ENCODE measurements at places on chromosomes 5 and 9.
A peak's percentile ranks its signal among the peaks of the same experiment; 100 is the strongest.

DNA sequence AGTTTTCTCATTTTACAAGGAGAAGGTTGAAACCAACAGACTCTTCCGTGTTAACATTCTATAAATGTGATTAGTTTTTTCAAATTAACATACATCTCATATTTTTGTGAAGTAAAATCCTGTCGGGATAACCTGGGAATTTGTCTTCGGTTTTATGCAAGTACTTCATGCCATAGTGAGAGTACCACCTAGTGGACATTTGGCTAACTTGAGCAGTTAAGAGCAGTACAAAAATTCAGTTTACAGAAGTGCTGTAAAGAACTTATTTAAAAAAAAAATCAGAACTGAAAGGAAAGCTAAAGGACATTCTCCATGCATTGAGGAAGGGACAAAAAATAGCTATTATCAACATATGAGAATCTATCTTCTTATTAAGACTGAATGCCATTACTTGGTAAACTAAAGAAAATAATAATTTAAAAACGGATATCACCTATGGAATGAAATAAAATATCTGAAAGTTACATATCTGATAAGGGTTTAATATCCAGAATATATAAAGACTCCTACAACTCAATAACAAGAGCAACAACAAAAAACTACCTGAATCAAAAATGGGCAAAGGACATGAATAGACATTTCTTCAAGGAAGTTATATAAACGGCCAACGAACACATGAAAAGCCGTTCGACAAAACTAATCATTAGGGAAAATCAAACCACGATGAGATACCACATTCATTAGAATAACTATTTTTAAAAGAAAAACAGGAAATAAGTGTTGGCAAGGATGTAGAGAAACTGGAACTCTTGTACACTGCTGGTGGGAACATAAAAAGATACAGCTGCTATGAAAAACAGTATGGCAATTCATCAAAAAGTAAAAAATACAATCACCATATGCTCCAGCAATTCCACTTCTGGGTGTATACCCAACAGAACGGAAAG, 117.0 kb upstream of the GNA14 start:
- no peak for DNase-seq

DNA sequence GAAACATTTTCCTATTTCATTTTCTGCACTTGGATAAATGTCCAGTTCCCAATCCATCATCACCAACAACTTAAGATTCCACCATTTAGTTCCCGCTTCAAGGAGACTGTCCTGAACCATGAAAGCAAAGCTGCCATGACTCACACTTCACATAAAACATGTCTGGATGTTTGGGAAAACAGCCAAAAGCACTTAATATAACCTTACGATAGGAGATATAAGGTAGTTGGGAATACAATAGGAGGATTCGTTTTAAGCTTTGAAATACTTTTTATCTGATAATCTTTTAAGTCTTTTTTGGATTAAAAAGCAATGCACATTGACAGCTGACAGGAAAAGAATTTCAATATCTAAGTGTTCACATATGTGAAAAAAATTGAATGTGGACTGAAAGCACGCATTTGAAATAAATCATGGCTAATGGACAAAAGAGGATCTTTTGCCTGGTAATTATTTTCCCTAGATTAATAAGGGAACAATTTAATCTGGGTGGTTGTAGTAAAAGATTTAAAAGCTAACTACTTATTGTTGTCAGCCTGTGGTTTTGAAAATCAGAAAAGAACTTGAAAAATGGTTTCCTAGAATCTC, 17.3 kb upstream of the TGFBI start:
- no peak for DNase-seq

DNA sequence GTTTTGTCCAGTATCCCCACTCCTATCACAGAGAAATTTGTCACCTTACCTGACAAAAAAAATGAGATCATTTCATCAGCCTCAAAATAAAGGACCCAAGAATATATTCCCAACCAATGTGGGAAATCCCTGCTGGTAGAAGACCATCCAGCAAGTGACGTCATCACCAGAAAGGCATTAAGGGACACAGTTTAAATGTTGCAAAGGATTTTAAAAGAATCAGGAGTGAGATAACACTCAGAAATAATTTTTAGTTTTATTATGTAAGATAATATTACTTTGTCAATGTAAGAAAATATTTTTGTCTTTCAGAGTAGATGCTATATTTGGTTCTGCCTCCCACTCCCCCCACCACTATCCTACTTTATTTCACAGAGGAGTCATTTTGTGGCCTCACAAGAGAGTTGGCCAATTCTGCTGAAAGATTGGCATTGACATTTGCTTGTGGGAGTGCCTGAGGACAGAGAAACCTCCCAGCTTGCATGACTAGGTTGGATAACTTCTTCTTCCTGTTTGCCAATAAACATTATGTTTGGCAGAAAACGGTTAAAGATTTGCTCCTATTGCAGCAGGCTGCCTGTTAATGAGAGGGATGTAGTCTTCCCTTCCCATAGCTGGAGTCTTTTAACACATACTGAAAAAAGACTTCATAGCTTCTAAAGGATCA, 288.6 kb upstream of the DAB2 start:
- no peak for DNase-seq

- no peak for DNase-seq
Measured at GRCh38 chr5:52867809-52868208, 80.1 kb downstream of the ITGA1 start.

DNA sequence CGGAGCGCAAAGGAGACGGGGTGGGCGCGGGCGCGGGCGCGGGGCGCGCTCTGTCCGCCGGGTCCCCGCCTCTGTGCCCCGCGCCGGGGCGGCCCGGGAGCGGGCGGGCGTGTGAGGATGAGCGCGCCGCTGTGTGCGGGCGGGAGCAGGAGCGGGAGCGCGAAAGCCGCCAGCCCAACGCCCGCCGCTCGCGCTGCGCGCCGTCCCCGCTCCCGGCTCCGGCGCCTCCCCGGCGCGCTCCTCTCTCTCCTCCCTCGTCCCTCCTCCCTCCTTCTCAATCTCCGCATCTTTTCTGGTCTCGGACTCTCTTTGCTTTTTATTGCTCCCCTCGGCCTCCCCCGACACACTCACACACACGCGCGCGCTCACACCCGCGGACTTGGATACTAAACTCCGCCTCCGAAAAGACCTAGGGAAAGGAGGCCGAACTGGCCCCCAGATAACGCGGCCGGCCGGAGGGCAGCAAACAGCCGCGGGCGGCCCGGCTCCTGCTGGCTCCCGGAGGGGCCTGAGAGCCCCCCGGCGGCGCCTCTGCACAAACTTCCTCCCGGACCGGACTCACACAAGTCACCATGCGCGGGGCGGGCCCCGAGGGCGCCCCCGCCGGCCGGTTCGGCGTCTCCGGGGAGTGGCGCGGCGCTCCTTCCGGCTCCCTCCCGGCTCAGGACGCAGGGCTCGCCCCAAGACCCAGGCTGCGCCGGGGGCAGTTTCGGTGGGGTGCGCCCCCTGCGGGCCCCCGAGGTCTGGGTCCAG, at the start of gene FIBCD1:
FIBCD1 (minus strand) TSS at position 596 of the 753 bp plus-strand sequence. CDS start 640 bp downstream, outside the sequence.
- peak; percentile 58 for DNase-seq

DNA sequence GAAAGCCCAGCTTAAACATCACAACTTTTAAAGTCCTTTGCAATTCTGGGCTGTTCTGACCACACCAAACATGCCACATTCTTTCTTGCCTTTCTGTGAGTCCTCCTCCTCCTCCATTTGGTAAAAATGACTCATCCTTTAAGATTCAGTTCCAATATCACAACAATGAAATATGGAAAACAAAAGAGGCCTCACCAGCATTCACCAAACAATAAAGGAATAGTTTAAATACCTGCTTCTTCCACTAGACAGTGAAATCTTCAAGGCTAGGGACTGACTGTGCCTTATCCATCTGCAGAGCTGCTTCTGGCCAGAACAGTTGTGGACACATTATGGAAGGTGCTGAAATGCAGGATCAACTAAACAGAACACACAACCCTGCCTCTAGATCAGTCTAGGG, 36.0 kb downstream of the NR6A1 start:
- DNase-seq: no peak

- DNase-seq: peak; percentile 11
Measured at GRCh38 chr9:9352877-9353481, 1259.8 kb downstream of the PTPRD start.

DNA sequence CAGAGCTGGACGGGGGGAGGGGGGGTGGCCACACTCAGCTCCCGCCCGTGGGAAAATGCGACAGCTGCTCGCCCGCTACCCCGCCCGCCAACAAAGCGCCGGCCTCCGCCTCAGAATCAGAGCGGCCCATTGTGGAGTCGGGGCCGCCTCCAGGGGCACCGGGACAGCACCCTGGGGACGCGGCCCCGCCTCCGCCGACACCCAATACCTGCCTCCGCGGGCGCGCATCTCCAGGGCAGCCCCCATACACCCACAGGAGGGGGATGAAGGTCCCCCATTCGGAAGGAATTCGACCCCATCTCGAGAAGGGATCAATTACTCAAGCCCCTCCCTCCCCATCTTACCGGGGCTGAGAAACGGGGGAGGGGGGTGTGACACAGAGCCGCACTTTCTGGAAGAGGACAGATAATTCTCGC, 1.3 kb downstream of the NOTCH1 start:
- peak; percentile 56 for DNase-seq

DNA sequence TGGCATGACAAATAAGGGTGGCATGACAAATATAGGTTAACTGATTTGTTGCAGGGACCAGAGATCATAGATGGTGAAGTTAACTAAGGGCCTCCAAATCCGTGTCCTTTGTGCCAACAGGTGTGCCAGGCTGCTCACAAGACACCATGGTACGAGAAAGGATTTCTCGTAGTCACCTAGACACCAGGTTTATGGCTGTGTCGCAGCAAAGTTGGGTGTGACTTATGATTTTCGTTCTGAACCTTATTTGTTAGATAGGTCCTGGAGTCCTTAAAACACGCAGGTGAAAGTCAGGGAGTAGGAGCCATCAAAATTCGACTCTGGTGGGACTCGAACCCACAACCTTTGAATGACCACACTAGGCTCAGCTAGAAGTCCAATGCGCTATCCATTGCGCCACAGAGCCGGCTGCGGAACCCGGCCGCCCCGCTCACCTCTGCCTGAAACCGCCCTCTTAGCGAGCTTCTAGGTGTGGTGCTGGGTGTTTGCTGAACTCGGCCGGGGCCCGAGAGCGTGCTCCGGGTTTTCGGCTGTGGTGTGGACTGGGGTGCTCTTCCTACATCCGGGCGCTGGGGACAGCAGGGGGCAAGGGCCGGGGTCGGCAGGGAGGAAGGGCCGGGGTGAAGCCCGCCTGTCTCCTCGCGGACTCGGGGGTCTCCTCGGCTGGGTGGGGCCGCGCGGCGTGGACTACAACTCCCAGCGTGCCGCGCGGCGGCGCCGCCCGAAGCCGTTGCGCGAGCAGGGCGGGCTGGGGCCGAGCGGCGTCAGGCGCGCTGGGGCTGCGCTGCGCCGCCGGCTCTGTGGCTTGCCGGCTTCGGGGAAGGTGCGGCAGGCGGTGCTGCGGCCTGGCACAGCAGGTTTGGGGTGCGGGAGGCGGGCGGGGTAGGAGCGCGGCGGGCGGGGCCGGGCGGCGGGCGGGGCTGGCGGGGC, at the start of gene SLC27A4:
SLC27A4 (plus strand) TSS at position 767 of the 930 bp plus-strand sequence. CDS start 2,606 bp downstream, outside the sequence.
- peak; percentile 83 for DNase-seq

DNA sequence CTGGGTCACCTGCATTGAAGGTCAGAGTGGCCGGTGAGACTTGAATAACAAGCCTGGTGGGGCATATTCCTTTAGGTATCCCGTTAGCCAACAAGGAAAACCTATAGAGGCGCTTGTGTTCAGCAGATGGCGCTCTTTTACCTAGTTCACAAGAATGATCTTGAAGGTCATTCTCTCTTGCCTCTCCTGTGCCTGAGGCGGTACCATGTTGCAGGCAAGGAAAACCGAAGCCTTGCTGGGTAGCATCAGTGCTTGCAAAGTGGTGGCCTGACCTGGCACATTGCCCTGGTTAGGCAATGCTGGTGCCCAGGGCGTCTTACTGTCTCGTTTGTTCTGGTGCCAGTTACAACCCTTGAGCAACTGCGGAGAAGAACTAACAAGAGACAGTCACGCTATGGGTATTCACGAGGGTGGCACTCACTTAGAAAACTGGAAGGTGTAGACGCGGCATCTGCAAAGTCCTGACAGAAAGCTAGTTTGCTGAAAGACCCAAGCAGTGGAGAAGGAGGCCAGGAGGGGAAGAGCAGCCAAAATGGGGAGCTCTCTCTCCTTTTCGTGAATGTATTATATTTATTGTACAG, 56.7 kb downstream of the AOPEP start:
- DNase-seq: peak; percentile 60

GRCh38 chr5:128763321-128763720, 202.0 kb upstream of the SLC27A6 start:
- no peak for DNase-seq

- no peak for DNase-seq
Measured at GRCh38 chr5:27810458-27810857, 772.1 kb upstream of the CDH9 start.

- no peak for DNase-seq
Measured at GRCh38 chr5:134610725-134611124, 21.9 kb downstream of the SAR1B start.

- no peak for DNase-seq
Measured at GRCh38 chr5:14809369-14810155, 62.0 kb downstream of the ANKH start.

GRCh38 chr5:66633754-66634153, 37.6 kb downstream of the MAST4 start:
- DNase-seq: peak; percentile 18

GRCh38 chr9:112278152-112278551, 55.3 kb downstream of the PTBP3 start:
- DNase-seq: no peak

- no peak for DNase-seq
Measured at GRCh38 chr5:18333841-18334240, 699.6 kb downstream of the TAF11L14 start.

DNA sequence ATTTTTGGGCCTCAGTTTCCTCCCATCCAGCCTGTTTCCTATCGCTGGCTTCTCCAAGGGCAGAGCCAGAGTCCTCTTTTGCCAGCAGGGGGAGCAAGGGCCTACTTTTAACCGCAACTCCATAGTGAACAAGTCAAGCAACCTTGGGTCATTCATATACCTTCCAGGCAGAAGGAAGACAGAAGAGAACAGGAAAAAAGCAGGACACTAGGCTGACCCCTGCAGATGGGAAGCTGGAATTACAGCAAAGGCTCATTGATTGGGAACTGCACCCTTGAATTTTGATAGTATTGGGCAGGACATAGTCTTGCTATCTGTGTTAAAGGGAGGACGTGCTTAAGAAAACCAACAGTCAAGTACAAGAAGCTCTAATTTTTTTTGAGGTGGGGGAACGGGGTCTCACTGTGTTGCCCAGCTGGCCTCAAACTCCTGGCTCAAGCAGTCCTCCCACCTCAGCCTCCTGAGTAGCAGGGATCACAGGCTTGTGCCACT, 30.1 kb downstream of the QRFP start:
- DNase-seq: peak; percentile 81

DNA sequence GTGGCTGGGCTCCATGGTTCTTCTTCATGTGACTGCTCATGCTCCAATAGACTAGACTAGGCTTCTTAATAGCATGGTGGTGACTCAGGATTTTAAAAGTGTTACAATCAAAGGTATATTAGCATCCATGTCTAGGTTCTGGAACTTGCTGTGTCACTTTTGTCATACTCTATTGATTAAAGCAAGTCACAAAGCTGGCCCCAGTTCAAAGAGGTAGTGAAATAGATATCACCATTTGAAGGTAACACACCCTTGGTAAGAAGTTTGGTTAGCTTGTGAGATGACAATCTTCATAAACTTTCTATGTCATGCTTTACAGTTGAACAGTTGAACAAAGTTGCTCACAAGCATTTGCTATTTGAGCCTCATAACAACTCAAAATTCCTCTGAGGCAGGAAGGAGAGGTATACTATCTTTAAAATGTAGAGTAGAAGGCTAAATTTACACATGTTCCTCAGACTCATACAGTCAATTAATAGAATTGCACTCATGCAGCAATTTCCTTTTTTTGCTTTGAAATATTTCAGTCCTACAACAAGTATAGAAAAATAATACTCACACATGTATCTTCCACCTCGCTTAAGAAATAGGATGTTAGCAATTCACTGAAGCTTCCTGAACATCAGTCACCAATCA, 56.8 kb upstream of the TMEM252 start:
- no peak for DNase-seq

GRCh38 chr5:10484774-10485141, 43.1 kb downstream of the ROPN1L start:
- DNase-seq: no peak

Data from nephron progenitor cell (in vitro differentiated cells).